Astrocyte (in vitro differentiated cells and primary cell): ENCODE measurements at places on chromosomes 1 and 21. TPM values are rescaled to one million over a fixed set of nuclear protein-coding genes. Genes with fewer than 3 reads are reported as not detected.

The MAP3K21 gene
- 2.2 and 2.5 TPM in 2 replicates for total RNA-seq

The CFHR3 gene
- total RNA-seq: not detected in 2 replicates

DNA sequence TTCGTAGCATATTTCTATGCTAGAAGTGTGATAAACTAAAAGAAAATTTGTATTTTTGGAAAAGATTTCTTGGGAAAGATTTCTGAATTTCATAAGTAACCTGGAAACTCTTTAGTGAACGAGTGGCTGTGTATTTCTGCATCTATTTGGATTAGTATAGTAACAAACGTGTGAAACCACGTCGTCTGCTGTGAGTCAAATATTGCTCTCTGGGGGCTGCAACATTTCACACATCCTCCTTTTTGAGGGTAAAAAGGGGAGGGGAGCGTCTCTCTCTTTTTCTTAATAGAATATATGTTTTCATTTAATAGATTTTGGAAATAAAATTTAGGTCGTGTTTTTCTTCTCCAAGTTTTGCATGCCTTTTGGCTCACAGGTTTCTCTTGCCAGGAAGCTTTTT is 44.8 kb downstream of the LHX9 start:
- H3K4me3 ChIP-seq: no peak overlapping the region
- no peaks in the 10 kb centered on the region for H3K4me1 ChIP-seq
- no peak for DNase-seq

- peaks cover 37% of the 10 kb centered on the region for H3K36me3 ChIP-seq
- no peak overlapping the region for H3K27ac ChIP-seq
- DNase-seq: peak; percentile 33
- H3K4me1 ChIP-seq: no peaks in the 10 kb centered on the region
Observed at GRCh38 chr1:100073531-100073930, 59.2 kb downstream of the SASS6 start.

DNA sequence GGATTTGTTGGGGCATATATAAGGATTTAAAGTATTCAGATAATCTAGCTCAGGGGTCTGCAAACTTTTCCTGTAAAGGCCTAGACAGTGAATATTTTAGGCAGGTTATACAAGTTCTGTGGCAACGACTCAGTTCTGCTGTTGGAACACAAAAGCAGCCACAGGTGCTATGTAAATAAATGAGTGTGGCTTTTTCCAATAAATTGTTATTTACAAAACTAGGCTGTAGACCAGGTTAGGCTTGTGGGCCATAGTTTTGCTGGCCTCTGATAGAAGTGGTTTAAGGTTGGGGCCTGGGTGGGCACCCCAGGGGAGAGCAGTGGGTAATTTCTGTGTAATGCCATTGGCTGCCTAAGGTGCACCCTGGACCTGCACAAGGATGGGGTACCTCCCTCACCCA is 16.9 kb upstream of the IGFN1 start:
- no peaks in the 10 kb centered on the region for H3K36me3 ChIP-seq
- H3K4me1 ChIP-seq: peaks cover 3% of the 10 kb centered on the region
- H3K4me3 ChIP-seq: no peak overlapping the region
- no peak for DNase-seq
- H3K27me3 ChIP-seq: peaks cover 6% of the 10 kb centered on the region
- no peak overlapping the region for H3K27ac ChIP-seq

- H3K27ac ChIP-seq: no peak overlapping the region
- no peaks in the 10 kb centered on the region for H3K4me1 ChIP-seq
- H3K4me3 ChIP-seq: no peak overlapping the region
- DNase-seq: no peak
- H3K27me3 ChIP-seq: peaks cover 2% of the 10 kb centered on the region
Observed at GRCh38 chr21:44994047-44994694, 54.3 kb downstream of the SLX9 start.

- DNase-seq: no peak
- no peaks in the 10 kb centered on the region for H3K27me3 ChIP-seq
- H3K4me3 ChIP-seq: no peak overlapping the region
Observed at GRCh38 chr1:232558954-232559353, 71.0 kb downstream of the SIPA1L2 start.

- DNase-seq: peak; percentile 46
- peaks cover 10% of the 10 kb centered on the region for H3K4me1 ChIP-seq
- H3K4me3 ChIP-seq: no peak overlapping the region
- no peak overlapping the region for H3K27ac ChIP-seq
- H3K27me3 ChIP-seq: no peaks in the 10 kb centered on the region
Observed at GRCh38 chr21:39137248-39138178, 45.7 kb downstream of the PSMG1 start.

DNA sequence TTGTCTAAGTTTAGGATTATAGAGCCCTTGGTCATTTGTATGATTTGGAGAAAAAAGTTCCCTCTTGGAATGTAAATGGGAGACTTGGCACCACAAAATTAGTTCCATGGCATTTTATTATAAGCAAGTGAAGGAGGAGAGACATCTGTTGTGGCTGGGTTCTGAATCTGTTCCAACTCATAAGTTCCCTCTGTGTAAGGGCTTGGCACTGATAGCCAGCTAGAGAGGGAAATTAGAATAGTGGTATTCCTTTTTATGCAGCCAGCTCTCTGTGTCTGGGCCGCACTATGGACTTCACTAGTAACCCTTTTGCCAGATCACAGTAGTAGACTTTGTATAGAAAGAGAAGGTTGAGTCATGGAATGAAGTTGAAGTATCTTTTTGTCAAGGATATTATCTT is 31.1 kb downstream of the GNAI3 start:
- peaks cover 6% of the 10 kb centered on the region for H3K4me1 ChIP-seq
- DNase-seq: peak; percentile 57
- H3K36me3 ChIP-seq: peaks cover 37% of the 10 kb centered on the region
- H3K27ac ChIP-seq: no peak overlapping the region
- no peak overlapping the region for H3K4me3 ChIP-seq

- H3K36me3 ChIP-seq: no peaks in the 10 kb centered on the region
- H3K4me3 ChIP-seq: no peak overlapping the region
- peaks cover 29% of the 10 kb centered on the region for H3K4me1 ChIP-seq
- no peak overlapping the region for H3K27ac ChIP-seq
- no peaks in the 10 kb centered on the region for H3K27me3 ChIP-seq
- no peak for DNase-seq
Observed at GRCh38 chr1:9284061-9284460, 8.6 kb upstream of the SPSB1 start.

DNA sequence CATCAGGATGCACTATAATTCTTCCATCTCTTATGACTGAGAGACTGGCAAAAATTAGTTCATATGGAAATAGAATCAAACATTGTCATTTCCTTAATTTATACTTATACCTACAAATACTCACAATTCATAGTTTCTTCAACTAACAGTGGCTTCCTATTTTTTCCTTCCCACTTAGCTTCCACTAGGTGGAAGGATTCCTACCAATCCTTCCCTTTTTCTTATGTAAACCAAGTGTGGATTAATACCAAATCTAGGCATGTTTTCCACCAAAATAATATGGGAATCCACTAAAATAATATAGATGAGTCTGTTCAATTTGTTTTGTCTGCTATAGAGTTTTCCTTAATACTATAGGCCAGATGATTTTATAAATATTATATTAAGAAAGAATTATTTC is 1537.1 kb downstream of the PLA2G4A start:
- no peak overlapping the region for H3K27ac ChIP-seq
- no peak overlapping the region for H3K4me3 ChIP-seq
- no peaks in the 10 kb centered on the region for H3K27me3 ChIP-seq
- H3K36me3 ChIP-seq: no peaks in the 10 kb centered on the region

DNA sequence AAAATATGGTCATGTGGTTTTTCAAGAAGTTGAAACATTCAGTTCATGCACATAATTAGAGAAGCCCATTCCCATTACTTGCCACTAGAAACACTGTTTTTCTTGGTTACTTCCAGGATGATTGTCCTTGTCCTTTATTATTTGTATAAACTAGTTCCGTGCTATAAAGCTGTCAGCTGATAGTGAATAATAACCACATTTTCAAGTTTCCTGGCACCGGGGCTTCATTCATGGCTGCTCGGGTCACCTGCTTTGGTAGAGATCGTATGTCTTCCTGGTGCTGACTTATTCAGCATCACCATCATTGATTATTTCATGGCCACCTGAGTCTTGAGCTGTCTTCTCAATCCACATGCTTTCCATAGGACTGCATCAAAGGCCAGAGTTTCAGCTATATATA is 62.9 kb upstream of the ZNF326 start:
- H3K4me1 ChIP-seq: no peaks in the 10 kb centered on the region
- H3K4me3 ChIP-seq: no peak overlapping the region
- no peaks in the 10 kb centered on the region for H3K36me3 ChIP-seq
- DNase-seq: no peak
- no peak overlapping the region for H3K27ac ChIP-seq

DNA sequence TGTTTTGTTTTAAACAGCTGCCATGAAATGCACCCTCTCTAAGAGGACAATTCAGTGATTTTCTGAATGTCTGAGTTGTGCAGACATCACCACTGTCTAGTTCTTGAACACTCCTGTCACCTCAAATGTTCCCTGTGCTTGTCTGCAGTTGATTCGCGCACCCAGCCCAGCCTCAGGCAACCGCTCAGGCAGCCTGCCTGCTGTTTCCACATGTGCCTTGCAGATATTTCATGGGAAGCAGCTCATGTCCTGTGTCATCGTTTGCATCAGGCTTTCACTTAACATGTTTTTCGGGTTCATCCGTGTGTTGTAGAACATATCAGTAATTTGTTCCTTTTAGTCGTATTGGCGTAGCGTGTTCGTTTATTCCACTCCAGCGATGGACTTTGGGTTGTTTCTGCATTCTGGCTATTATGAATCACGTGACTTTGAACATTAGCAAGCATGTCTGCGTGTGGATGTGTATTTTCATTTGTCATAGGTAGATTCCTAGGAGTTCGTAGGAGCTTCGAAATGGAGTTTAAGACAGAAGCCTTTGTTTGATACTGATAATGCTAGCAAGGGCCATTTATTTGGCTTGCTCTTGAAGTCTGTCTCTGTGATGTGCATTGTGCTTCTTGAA is 12.1 kb downstream of the ADARB1 start:
- no peak for DNase-seq
- H3K4me3 ChIP-seq: no peak overlapping the region
- H3K27ac ChIP-seq: no peak overlapping the region
- H3K4me1 ChIP-seq: peaks cover 2% of the 10 kb centered on the region

DNA sequence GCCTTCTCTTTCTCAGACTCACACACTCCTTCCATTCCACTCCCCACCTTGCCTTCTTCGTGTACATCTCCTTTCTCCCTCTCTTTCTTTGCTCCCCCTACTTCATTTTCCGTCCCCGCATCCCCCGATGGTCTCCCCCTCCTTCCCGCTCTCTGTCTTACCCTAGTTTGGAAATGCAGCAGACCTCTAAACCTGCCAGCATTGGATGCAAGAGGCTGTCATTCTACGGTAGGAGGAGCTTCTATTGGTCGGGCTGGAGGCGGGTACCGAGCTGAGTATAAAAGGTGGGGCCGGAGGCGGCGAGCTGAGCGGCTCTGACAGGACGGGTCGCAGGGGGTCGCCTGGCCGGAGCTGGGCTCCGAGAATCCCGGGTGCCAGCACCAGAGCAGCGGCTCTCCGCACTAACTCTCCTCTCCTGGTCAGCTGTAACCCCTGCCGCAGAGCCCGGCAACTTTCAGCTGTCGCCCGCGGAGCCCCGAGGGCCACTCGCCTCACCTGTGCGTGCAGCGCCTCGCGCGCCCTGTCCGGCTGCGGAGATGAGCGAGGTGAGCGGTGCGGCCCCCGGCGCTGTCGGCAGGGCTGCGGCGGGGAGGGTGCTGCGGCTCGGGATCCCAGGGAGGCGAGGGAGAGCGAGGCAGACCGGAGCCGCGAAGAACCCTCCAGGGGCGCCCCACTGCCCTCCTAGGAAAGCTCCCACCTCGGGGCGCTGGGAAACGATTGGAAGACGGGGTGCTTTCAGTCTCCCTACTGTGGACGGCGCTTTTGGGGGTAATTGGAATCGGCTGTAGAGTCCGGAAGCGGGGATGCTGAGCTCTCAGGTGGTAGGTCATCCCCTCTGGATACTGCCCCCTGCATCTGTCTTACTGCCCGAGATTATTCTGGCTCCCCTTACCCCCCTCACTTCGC is at the start of gene PCP4L1:
PCP4L1 (plus strand) TSS at position 307 of the 906 bp plus-strand sequence; CDS start at position 537, 230 bp downstream.
- DNase-seq: peak; percentile 44
- no peaks in the 10 kb centered on the region for H3K36me3 ChIP-seq
- H3K4me3 ChIP-seq: peak within 1 kb of the TSS; percentile 51
- H3K4me1 ChIP-seq: peaks cover 6% of the 10 kb centered on the region
- H3K27ac ChIP-seq: no peak within 1 kb of the TSS
- H3K27me3 ChIP-seq: peaks cover 40% of the 10 kb centered on the region
